ENCODE measurements at places on chromosomes 4 and X. TPM values are rescaled to one million over a fixed set of nuclear protein-coding genes. Genes with fewer than 3 reads are reported as not detected.

GRCh38 chrX:136195247-136195646 is 47.9 kb downstream of the FHL1 start:
- no peak overlapping the region for H3K27ac ChIP-seq
- H3K27me3 ChIP-seq: no peaks in the 10 kb centered on the region
- no peak overlapping the region for H3K4me3 ChIP-seq
- no peaks in the 10 kb centered on the region for H3K36me3 ChIP-seq
- DNase-seq: no peak
- H3K4me1 ChIP-seq: peaks cover 22% of the 10 kb centered on the region

GRCh38 chr4:42570221-42570620 is 86.7 kb downstream of the ATP8A1 start:
- no peak overlapping the region for H3K27ac ChIP-seq
- no peaks in the 10 kb centered on the region for H3K27me3 ChIP-seq
- no peak for DNase-seq
- H3K4me3 ChIP-seq: no peak overlapping the region
- no peaks in the 10 kb centered on the region for H3K4me1 ChIP-seq

DNA sequence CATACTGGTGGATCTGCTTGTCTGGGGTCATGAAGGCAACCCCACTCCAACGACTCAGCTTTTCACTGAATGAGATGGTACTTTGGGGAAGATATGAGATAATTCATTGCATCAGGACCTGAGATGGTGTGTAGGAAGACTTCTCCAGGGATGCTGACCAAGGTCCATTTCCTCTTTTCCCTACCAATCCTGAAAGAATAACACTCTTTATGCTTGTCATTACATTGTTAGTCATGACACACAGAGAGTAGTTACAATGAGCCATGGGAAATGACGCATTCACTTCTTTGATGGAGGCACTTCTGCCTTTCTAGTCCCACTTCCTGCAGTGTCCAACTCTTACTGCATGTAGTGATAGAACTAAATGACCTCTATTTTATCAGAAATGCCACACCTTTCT is 58.6 kb downstream of the AREG start:
- H3K27me3 ChIP-seq: peaks cover 3% of the 10 kb centered on the region
- no peaks in the 10 kb centered on the region for H3K4me1 ChIP-seq
- H3K4me3 ChIP-seq: no peak overlapping the region
- no peaks in the 10 kb centered on the region for H3K36me3 ChIP-seq

- no peaks in the 10 kb centered on the region for H3K4me1 ChIP-seq
- H3K27me3 ChIP-seq: no peaks in the 10 kb centered on the region
- H3K4me3 ChIP-seq: no peak overlapping the region
- no peaks in the 10 kb centered on the region for H3K36me3 ChIP-seq
These were observed 36.0 kb downstream of the FUNDC1 start for GRCh38 chrX:44506678-44507077.

- DNase-seq: no peak
- H3K4me3 ChIP-seq: no peak overlapping the region
- peaks cover 2% of the 10 kb centered on the region for H3K27me3 ChIP-seq
- no peaks in the 10 kb centered on the region for H3K36me3 ChIP-seq
These were observed 54.2 kb downstream of the MSX1 start for GRCh38 chr4:4913628-4914027.

- DNase-seq: peak; percentile 28
- no peak overlapping the region for H3K4me3 ChIP-seq
- no peak overlapping the region for H3K27ac ChIP-seq
- peaks cover 3% of the 10 kb centered on the region for H3K36me3 ChIP-seq
- H3K27me3 ChIP-seq: no peaks in the 10 kb centered on the region
These were observed 51.8 kb downstream of the RBPJ start for GRCh38 chr4:26372525-26373172.

DNA sequence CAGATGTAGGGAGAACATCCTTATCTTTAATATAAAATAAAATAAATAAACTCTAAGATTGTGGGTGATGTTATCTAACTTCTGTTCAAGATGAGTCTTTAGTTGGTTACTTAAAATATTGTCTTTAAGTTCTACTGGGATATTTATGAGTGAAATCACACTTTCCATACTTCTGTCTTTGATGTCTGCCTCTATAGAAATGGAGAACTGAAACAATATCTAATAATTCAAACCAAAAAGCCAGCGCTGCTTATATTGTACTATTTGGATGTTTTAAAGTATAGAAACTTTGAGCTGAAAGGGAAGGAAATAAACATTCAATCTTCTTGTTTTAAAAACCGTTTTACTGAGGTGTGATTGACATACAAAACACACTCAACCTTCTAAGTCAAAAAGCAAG is 44.8 kb upstream of the RPS6KA3 start:
- H3K4me1 ChIP-seq: peaks cover 4% of the 10 kb centered on the region
- DNase-seq: no peak
- H3K27ac ChIP-seq: no peak overlapping the region
- H3K27me3 ChIP-seq: no peaks in the 10 kb centered on the region
- no peaks in the 10 kb centered on the region for H3K36me3 ChIP-seq
- no peak overlapping the region for H3K4me3 ChIP-seq

- H3K4me1 ChIP-seq: peaks cover 65% of the 10 kb centered on the region
- H3K27ac ChIP-seq: peak overlapping the region; percentile 80
- H3K27me3 ChIP-seq: no peaks in the 10 kb centered on the region
These were observed 28.1 kb upstream of the SPON2 start for GRCh38 chr4:1200425-1201035.

DNA sequence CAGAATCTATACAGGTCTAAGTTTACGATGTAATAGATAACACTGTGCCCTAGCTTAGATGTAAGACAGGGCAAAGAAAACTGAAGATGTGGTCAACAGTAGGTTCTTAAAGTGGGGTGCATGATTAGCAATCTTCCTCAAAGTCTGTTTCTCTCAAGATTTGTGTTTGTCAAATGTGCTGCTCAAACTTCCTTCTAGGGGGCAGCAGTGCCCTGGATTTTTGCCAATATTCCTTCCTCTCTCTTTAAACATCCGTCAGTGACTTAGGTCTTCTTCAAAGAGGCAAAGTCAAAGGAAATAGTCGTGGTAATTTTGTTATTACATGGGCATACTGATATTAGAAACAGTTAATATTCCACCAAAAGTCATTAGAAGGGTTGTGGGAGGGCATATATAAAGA is 4.2 kb upstream of the PDHA2 start:
- no peak overlapping the region for H3K27ac ChIP-seq
- no peaks in the 10 kb centered on the region for H3K27me3 ChIP-seq
- no peak for DNase-seq
- H3K4me1 ChIP-seq: no peaks in the 10 kb centered on the region

DNA sequence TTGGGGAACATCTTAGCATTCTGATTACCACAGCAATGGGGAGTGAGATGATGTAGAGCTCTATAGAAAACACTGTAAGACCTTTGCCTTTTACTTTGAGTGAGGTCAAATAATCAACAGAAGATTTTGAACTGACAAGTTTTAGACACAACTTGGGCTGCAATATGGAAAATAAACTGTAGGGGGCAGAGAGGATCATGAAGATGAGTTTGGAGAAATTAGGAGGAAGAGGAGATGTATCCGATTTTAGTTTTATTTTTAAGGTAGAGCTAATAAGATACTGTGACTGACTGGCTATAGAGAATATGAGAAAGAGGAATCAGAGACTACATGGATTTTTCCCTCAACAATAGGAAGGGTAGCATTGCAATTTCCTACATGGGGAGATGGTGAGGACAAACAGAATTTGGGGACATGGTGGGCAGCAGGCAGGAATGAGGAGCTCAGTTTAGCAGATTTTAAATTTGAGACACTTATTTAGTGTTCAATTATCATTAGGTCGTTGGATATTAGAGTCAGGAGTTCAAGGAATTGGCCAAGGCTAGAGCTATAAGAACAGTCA is 563.1 kb downstream of the INPP4B start:
- no peak for DNase-seq
- no peaks in the 10 kb centered on the region for H3K27me3 ChIP-seq
- H3K36me3 ChIP-seq: peaks cover 13% of the 10 kb centered on the region
- peaks cover 20% of the 10 kb centered on the region for H3K4me1 ChIP-seq

GRCh38 chr4:152301381-152301780 is 234.5 kb downstream of the FBXW7 start:
- H3K36me3 ChIP-seq: no peaks in the 10 kb centered on the region
- no peak overlapping the region for H3K4me3 ChIP-seq
- H3K27ac ChIP-seq: no peak overlapping the region
- H3K27me3 ChIP-seq: no peaks in the 10 kb centered on the region
- H3K4me1 ChIP-seq: no peaks in the 10 kb centered on the region
- DNase-seq: no peak

GRCh38 chr4:107519053-107519452 is 201.0 kb downstream of the PAPSS1 start:
- H3K27ac ChIP-seq: no peak overlapping the region
- no peaks in the 10 kb centered on the region for H3K4me1 ChIP-seq
- no peaks in the 10 kb centered on the region for H3K36me3 ChIP-seq
- H3K4me3 ChIP-seq: no peak overlapping the region

GRCh38 chr4:5973033-5973432 is 45.2 kb downstream of the C4orf50 start:
- no peaks in the 10 kb centered on the region for H3K4me1 ChIP-seq
- H3K4me3 ChIP-seq: no peak overlapping the region
- H3K27me3 ChIP-seq: peaks cover 5% of the 10 kb centered on the region
- no peak overlapping the region for H3K27ac ChIP-seq
- H3K36me3 ChIP-seq: no peaks in the 10 kb centered on the region
- DNase-seq: no peak

GRCh38 chr4:101596781-101597552 is 193.6 kb upstream of the BANK1 start:
- no peaks in the 10 kb centered on the region for H3K4me1 ChIP-seq
- no peak overlapping the region for H3K27ac ChIP-seq
- H3K27me3 ChIP-seq: no peaks in the 10 kb centered on the region
- DNase-seq: peak; percentile 1

DNA sequence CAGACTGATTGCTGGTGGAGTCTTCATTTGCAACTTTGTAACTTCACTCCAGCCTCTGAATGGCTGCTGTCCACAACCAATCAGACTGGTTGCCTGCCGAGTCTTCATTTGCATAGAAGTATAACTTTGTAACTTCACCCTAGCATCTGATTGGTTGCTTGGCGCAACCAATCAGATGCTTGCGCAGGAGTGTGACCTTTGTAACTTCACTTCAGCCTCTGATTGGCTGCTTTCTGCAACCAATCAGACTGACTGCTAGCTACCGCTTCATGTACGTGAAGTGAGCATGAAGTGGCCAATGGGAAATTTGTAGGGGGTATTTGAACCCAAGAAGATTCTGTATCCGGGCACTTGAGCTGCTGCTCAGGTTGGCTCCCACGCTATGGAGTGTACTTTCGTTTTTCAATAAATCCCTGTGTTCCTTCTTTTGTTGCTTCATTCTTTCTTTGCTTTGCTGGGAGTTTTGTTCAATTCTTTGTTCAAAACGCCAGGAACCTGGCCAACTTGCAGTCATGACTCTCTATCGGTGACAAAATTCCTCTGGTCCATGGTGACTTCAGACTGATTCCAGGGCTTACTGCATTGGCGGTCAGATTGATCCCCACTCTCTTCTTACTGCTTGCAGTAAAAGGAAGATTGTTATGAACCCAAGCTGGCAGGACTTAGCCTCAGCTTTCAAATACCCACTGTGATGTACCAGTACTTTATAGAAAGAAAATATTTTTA is 46.4 kb upstream of the FGG start:
- H3K4me3 ChIP-seq: no peak overlapping the region
- no peak for DNase-seq
- no peaks in the 10 kb centered on the region for H3K27me3 ChIP-seq
- H3K27ac ChIP-seq: no peak overlapping the region
- no peaks in the 10 kb centered on the region for H3K36me3 ChIP-seq
- no peaks in the 10 kb centered on the region for H3K4me1 ChIP-seq

GRCh38 chr4:146640465-146641061 is 1.9 kb downstream of the POU4F2 start:
- H3K4me3 ChIP-seq: no peak overlapping the region
- H3K27ac ChIP-seq: no peak overlapping the region
- no peak for DNase-seq
- H3K27me3 ChIP-seq: peaks cover 48% of the 10 kb centered on the region
- H3K4me1 ChIP-seq: peaks cover 5% of the 10 kb centered on the region
- no peaks in the 10 kb centered on the region for H3K36me3 ChIP-seq

DNA sequence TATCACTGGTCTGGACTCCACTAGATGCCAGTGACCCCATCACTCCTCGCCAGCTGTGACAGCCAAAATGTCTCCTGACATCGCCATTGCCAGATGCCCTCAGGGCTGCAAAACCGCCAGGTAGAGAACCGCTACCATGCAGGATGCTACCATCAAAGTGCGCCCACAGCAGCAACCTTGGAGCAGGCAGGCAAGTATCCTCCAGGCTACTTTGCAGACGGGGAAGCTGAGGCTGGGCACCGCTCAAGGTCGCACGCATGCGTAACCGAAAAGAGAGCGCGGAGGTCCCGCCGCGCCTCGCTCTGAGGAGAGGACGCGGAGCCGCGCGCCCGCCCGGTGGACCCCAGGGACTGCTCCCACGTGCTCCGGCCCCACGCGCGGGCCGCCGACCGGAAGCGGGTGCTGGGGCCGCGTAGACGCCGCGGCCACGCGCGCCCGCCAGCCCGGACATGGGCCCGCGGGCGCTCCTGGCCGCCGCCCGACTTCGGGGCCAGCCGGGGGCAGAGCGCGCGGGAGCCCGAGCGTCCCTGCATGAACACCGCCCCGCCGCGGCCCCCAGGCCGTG is at the start of gene STS:
Gene STS (plus strand): TSS at position 300 of the 565 bp plus-strand sequence. CDS start 105,488 bp downstream, outside the sequence.
- peak within 1 kb of the TSS; percentile 98 for H3K4me3 ChIP-seq
- peaks cover 10% of the 10 kb centered on the region for H3K4me1 ChIP-seq
- H3K27me3 ChIP-seq: no peaks in the 10 kb centered on the region
- DNase-seq: peak; percentile 40
- H3K36me3 ChIP-seq: no peaks in the 10 kb centered on the region

DNA sequence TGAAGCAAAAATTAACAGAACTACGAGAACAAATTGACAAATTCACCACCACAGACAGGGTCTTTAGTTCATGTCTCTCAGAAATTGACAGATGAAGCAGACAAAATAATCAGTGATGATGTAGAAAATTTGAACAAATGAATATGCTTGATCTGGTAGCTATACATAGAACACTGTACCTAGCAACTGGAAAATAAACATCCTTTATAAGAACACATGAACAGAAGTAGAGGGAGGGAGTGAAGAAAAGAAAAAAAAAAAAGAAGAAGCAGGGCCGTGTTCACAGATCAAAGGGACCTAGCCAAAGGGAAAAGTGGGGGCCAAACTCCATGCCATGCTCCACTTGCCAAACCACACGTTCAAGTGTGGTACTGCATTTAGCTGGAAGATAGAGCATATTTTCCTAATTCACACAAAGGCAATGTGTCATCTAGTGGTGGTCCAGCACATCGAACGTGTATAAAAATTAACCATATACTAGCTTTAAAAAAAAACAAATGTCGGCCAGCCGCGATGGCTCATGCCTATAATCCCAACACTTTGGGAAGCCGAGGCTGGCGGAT is 5.6 kb upstream of the THOC2 start:
- DNase-seq: no peak
- no peaks in the 10 kb centered on the region for H3K27me3 ChIP-seq
- H3K4me3 ChIP-seq: no peak overlapping the region
- H3K36me3 ChIP-seq: no peaks in the 10 kb centered on the region
- no peak overlapping the region for H3K27ac ChIP-seq
- H3K4me1 ChIP-seq: no peaks in the 10 kb centered on the region

Gene TGIF2LX
- not detected for total RNA-seq

Gene ETNPPL
- total RNA-seq: not detected

Gene GPR173
- total RNA-seq: not detected

Gene BCOR
- total RNA-seq: 26.1 TPM

Gene MAD2L1
- total RNA-seq: 5.6 TPM

Gene GAGE12J
- not detected for total RNA-seq

Gene HPSE
- 2.1 TPM for total RNA-seq

Gene NOX1
- not detected for total RNA-seq

Gene TRIM75
- not detected for total RNA-seq

All from CD4-positive, alpha-beta T cell (primary cell).